ENCODE measurements at places on chromosomes 7 and 10. TPM values are rescaled to one million over a fixed set of nuclear protein-coding genes. Genes with fewer than 3 reads are reported as not detected.

The LFNG gene
- total RNA-seq, result 5.6 TPM

The KCNK18 gene
- total RNA-seq, result not detected

GRCh38 chr10:28788762-28789161, 111.4 kb downstream of the BAMBI start:
- DNase-seq, result no peak

GRCh38 chr10:66656499-66656898, 269.3 kb upstream of the LRRTM3 start:
- DNase-seq, result no peak

- DNase-seq, result no peak
Measured at GRCh38 chr10:112832361-112832878, 117.6 kb upstream of the TCF7L2 start.

DNA sequence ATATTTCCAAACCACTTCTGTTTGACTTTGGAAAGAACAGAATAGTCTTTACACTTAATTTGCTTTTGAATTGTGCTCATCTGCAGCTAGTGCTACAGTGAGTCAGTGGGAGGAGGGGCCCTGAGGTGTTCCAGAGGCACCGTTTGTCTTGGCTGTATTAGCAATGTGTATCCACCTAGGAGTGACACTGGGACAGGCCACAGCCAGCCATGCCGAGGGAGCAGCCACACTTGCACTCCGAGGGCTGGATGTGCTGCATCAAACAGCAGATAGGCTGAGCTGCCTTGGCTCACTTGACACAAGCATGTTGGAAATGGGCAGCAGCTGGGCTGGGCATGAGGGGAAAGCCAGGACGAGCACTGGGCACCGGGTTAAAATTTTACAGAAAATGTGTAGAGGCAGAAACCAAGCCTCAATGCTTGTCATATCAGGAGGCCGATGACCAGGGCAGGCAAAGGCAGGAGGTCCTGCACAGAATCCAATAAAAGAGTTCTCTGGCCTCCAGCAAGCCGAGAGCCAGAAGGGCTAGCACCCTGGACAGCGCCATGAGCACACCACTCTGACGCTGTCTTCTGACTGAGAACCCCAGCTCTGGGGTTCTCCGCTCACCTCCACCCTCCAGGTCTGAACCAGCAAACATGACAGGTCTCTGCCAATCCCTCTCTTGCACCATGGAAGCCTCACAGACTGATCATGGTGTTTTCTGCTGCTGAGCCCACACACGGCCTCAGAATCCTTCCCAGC, 163.3 kb downstream of the GRID1 start:
- no peak for DNase-seq

The LCOR gene
- 6.6 TPM for total RNA-seq

The HMX2 gene
- not detected for total RNA-seq

DNA sequence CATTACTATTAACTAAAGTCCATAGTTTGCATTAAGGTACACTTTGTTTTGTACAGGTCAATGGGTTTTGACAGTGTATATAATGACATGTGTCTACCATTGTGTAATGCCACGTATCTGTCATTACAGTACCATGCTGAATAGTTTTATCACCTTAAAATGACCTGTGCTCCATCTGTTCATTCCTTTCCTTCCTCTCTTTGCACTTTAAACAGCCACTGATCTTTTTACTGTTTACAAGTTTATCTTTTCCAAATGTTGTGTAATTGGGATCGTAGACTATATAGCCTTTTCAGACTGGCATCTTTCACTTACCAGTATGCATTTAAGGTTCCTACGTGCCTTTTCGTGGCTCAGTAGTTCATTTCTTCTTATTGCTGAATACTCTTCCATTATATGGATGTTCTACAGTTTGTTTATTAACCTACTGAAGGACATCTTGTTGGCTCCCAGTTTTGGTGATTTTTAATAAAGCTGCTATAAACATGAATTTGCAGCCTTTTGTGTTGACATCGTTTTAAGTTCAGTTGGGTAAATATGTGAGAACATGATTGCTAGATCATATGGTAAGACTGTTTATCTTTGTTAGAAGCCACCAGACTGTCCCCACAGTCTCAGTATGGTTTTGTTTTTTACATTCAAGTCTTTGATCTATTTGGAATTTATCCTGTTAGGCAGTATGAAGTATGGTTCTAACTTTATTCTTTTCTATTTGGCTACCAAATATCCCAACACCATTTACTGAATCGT, 24.7 kb downstream of the STAM start:
- DNase-seq, result no peak

GRCh38 chr7:155198196-155198892, 99.3 kb upstream of the INSIG1 start:
- no peak for DNase-seq

The ZNF735 gene
- not detected for total RNA-seq

DNA sequence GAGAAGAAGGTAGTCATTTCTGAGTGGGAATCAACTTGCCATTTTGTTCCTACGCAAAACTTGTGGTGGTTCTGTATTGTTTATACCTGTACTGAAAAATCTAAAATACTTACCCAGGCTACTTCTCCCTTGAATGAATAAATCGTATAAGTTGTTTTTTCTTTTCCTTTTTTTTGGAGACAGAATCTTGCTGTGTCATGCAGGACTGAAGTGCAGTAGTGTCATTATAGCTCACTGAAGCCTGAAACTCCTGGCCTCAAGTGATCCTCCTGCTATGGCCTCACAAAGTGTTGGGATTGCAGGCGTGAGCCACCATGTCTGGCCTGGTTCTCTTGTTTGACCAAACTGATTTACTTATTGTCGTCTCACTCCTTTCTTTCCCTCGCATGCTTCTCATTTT, 27.9 kb downstream of the LUC7L2 start:
- no peak for DNase-seq

DNA sequence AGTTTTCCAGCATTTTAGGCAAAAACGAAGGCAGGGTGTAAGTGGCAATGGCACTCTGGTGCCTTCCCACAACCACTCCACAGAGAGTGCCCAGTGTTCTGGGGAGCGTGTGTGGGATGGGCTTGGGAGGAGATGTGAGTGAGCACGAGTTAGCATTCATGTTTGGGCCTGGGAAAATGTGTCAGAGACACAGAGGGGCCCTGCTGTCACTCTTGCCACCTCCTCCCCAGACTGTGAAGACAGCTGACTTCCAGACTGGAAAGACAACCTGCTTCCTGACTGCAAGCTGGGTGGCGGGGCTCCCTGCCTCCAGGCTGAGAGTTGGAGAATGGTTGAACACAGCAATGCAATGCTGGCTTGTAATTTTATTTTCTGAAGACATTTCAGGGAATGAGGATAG, 454.5 kb upstream of the ZMIZ1 start:
- peak; percentile 28 for DNase-seq

DNA sequence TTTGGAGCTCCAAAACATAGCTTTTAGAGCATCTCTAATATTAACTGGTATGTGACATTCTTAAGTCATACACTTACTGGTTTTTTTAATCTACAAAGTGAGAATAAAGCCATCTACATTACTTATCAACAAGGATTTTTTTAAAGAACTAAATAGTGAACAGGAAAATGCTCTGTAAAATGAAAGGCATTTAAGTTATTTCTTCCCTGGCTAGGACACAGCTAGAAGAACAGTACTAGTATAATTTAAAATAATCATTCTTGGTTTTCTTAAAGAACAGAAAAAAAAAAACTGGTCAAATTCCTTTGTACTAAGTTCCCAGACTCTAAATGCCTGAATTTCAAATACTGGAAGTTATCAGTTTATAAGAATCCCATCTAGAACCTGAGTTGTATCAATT, 139.5 kb downstream of the SRPK2 start:
- no peak for DNase-seq

DNA sequence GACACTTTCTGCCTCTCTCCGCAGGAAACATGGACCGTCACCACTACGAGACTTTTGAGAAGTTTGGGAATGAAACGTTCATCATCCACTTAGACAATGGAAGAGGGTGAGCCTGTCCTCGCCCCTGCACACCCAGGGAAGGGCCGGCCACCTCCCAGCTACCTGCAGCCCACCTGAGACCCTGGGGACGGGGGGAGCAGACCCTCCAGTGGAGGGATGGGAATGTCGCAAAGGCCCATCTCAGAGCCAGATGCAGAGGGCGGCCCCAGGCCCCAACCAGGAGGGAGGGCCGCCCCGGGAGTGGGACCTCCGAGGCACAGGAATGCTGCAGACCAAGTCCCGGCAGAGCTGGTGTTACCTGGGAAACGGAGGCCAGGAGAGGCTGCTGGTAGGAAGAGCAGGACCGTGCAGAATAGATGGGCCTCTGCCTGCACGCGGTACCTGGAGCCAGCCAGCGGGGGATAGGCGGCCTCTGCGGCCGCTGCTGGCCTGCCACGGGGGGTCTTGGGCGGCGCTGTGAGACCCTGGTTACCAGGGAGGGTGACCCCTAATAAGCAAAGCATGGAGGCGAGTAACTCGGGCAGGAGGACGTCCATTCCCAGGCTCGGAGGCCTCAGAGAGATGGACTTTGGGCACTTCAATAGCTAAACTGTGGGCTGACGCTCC, 32.9 kb upstream of the FOXL3 start:
- DNase-seq, result no peak

DNA sequence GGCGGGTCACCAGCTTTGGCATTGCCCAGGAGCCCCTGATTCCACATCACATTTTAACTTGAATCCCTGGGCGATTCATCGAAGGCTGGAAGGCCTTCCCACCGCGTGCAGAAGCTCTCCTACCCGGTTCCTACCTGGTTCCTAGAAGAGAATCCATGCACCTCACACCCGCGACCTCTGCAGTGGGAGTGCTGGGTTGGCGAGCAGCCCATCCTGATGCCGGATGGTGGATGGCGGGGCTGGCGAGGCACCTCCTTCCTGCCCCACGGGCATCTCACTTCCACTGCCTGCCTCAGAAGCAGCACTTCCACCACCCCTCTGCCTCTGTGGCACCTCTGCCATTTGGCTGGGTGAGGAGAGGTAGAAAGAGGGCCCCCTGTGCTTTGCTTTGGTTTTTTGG, 32.0 kb downstream of the NUB1 start:
- DNase-seq, result no peak

DNA sequence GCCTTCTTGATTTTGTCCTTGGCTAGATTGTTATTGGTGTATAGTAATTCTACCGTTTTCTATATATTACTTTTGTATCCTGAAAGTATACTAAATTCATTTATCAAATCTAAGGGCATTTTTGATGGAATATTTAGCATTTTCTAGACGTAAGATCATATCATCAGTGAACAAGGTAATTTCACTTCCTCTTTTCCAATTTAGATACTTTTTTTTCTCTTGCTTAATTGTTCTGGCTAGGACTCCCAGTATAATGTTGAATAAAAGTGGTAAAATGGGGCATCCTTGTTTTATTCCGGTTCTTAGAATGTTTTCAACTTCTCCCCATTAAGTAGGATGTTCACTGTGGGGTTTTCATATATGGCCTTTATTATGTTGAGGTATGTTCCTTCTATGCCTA, 260.7 kb downstream of the POLR1F start:
- DNase-seq, result no peak

The ARHGAP22 gene
- 4.0 TPM for total RNA-seq

DNA sequence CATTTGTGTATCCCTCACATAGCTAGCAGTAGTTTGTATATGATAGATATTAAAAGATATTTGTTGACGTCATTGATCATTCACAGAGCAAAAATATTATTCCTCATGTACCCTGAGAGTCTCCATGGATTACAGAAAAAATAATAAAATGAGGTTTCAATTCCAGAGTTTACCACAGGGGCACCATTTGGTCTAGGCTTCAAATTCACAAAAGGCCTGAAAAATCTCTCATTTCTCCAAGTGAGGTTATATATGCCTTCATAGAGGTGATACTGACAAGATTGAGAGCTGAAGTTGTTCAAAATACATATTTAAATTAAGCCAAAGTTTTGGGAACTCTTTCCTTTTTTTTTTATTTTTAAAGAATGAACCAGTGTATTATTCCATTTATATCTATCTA, 52.7 kb downstream of the TMEM26 start:
- DNase-seq, result no peak

GRCh38 chr7:30977222-30977621, 13.5 kb downstream of the GHRHR start:
- no peak for DNase-seq

DNA sequence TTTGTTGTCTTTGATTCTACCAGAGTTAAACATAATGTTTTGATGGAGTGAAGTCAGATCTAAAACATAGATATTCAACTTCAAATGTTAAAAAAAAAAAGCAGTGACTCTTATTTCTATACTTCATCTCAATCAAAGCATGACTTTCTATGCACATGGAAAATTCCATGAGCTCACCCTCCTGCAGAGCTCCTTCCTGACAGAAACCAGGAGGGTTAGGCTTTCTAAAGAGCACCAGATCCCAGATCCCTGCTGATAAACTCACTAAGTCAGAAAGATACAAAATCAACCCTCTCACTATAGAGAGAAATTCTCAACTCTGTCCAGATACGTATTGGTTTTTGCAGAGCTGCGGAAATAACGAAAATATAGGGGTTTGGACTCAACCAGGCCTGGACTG, 122.6 kb downstream of the FAM107B start:
- DNase-seq, result no peak

DNA sequence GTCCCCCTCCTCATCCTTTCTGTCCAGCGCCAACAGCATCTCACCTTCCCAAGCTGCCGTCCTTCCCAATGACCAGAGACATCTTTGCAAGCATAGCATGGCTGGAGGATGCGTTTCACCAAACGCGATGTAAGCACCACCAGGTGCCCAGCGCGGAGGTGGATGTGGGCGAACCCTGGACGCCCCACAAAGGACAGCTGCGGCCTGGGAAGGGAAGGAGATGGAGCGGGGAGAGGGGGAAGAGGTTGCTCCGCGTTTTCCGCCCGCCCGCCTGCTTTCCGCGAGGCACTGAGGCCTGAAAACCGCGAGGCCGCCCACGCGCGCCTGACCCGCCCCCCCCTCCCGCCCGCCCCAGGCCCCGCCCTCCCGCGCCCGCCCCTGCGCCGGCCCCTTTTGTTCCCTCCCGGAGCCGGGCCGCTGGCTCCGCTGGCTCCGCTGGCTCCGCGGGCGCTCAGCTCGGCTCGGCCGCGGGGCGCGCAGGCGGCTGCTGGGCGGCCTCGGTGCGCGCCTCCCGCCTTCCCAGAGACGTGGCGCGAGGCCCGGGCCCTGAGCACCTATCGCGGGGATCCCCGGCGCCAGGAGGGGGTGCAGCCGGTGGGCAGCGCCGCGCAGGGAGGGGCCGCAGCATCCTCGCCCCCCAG, at the start of gene CLIP2:
Gene CLIP2 (plus strand): TSS at position 390 of the 641 bp plus-strand sequence. CDS start 28,140 bp downstream, outside the sequence.
- peak; percentile 83 for DNase-seq

DNA sequence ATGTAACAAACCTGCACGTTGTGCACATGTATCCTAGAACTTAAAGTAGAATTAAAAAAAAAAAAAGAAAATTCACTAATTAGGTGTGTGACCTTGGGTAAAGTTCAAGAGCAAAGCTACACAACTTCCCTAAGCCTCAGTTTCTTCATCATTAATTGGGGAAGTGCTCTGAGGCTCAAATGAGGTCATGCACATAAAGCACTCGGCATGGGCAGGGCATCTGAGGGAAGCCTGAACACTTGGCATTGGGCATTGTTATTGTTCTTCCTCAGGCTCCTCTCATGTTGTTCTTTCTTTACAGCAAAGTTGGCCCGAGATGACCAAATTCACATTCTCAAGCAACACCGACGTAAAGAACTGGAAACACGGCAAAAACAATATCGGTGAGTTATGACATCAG, 21.5 kb downstream of the ALOX5 start:
- DNase-seq, result no peak

The CCNY gene
- 77.4 TPM for total RNA-seq

GRCh38 chr7:68247571-68247970, 1250.9 kb downstream of the TYW1 start:
- DNase-seq, result no peak

The SPDYE2 gene
- not detected for total RNA-seq

All from G401 (cell line).